A172 (cell line): ENCODE measurements at places on chromosomes 12 and 14. TPM values are rescaled to one million over a fixed set of nuclear protein-coding genes. Genes with fewer than 3 reads are reported as not detected.

DNA sequence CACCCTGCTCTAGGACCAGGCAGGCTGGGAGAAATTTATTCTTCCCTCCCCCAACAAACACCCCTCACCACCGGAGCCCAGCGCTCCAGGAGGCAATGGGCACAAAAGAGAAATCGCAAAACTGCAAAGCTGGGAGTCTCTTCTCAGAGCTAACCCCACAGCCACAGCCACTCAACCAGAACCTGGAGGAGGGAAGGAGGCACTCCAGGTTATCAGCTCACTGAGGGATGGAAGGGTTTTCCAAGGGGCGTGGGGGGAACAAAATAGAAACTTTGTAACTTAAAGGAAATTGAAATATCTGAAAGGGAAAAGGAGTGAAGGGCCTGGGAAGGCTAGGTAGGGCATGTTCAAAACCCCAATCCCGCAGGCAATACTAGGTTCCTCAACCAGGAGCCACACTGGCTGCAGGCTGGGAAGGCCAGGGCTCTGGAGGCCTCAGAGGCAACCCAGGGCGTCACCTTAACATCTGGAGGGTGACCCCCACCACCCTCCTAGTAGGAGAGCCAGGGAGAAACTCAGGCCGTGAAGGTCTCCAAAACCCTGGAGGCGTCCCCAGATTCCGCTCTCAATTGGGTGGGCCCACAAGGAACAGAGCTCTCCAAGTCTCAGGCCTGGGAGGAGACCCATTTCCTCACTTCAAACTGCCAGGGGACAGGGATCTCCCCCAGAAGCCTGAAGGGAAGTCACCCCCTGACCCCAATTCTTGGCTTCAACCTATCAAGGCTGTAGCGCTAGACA lies 3.2 kb downstream of the KDM2B start:
- no peak for DNase-seq

DNA sequence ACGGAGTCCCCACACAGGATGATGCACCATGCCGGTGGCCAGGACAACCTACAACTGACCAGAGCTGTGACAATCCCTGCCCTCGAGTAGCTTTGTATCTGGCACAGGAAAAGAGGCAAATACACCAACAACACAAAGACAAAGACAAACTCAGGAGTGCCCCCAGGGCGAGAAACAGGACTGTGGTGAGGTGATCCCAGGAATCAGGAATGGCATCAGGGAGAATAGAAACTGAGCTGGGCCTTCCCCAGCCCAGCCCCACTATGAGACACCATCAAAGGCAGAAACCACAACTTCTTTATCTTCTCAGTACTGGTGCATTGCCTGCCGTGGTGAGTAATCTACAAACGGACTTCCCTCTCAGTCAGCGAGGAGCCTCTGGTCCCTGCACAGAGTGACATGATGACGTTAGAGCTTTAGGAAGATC lies 157.7 kb downstream of the TTC7B start:
- peak; percentile 91 for DNase-seq

DNA sequence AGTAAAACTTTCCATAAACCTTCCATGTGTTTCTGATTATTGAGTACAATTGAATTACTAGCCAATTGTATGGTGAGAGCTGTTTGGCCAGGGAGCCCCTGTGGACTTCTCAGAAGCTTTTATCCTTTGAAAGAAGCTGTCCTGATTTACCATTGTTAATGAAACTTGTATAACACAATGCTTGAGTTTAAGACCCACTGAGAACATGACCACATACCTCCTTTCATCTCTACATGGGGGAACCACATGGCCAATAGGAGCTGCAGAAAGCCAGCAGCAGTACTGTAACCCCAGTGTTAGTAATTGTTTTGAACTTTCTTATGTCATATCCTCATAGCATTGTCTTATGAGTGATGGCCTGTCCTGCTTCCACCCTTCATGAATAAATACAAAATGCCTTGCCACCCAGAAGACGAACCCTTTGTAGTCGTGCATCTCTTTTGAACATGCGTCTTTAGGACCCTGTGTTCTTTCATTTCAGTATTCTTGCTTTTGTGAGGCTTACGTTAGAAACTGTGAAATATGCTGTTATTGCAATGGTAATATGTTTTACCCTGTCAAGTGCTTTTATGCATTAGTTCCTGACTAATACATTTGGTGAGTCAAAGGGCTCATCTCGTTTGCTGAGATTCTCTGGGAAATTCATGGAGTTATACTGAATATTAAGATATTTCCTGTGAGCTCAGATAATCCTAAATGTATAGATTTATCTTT lies 815.7 kb downstream of the NRXN3 start:
- no peak for DNase-seq

DNA sequence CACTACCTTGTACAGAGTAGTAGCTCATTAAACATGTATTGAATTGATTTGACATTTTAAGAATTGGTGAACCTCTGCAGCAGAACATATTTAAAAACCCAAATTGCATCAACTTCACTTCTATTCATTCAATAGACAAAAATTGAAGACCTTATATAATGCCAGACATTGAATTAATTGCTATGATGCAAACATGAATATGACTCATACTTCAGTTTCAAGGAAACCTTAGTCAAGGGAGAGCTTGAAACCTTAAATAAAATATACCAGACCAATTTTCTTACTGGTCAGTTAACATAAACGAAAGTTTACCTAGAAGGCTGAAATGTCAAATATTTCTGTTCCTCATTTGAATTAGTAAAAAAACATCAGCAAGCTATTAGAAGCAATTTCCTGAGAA lies 5.0 kb upstream of the MGAT4C start:
- no peak for DNase-seq

DNA sequence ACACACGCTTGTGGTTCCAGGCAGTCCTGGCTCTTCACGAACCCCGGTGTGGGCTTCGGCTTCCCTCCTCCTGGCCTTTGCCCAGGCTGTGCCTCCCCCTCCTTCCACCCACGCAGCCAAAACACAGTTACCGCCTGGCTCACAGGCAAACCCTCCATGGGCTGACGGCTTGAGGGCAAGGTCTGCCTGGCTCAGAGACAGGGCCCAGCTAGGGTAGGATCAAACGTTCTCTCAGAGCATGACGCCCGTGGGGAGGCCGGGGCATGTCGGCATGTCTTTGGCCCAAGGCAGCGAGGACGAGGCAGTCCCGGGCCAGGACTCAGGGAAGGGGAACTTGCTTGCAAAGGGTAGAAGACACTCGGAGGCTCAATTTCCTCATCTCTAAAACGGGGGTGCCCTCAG lies 2.1 kb downstream of the SLC25A47 start:
- no peak for DNase-seq

GRCh38 chr12:67885375-67886169 lies 103.7 kb upstream of the IFNG-AS1 start:
- DNase-seq = peak; percentile 78

DNA sequence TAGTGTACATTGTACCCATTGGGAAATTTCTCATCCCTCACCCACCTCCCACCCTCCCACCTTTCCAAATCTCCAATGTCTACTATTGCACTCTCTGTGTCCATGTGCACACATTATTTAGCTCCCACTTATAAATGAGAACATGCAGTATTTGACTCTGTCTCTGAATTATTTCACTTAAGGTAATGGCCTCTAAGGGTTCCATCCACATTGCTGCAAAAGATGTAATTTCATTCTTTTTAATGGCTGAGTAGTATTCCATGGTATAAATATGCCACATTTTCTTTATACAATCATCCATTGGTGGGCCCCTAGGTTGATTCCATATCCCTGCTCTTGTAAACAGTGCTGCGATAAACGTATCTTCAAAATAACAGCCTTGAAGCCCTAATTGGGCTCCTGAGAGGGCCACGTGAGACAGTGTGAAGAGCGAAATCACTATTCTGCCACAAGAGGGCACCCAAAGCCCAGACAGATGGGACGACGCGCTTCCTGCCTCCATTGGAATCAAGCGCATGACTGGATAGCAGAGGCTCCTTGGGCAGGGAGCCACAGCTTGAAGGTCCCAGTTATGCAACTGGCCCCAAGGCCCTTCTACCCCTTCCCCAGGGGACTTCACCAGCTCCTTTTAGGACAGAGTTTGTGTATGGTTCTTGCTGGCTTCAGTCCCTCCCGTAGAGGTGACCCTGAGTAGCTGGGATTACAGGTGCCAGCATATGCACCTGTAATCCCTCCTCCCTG lies 21.3 kb upstream of the CD27 start:
- peak; percentile 84 for DNase-seq

DNA sequence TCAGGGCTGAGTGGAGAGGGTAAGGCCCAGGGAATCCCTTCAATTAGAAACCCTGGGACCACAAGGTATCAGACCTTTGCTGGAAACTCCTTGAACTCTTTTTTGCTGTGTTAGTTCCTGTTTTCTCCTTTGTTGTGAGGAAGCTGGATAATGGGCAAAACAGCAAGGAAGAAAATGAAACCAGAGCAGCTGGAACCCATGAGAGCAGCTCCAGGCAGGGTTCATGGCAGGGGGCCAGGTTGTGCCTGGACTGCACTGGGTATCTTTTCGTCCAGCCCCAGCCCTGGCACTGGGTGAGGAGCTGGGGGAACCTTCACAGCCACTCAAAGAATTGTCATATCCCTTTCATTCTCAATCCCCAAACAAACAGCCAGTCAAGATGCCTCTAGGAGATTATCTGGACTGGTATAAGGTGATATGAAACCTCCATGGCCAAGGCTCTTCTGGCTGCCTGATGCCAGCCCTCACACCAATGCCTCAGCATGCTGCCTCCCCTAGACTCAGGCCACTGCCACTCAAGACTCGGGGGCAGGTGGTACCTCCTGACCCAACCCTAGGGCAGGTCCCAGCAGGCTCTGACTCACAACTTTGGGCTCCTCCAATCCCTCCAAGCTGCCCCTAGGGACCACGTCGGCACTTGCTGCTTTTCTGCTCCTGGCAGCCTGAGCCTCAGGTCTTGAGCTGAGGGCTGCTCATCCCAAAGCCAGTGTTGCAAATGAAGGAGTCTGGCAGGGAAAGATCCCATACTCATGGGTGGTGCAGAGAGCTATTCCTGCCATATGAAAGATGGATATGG lies 16.5 kb downstream of the FAM186B start:
- no peak for DNase-seq

- DNase-seq = peak; percentile 13
Measured at GRCh38 chr14:69715725-69716477, 51.0 kb upstream of the SRSF5 start.

DNA sequence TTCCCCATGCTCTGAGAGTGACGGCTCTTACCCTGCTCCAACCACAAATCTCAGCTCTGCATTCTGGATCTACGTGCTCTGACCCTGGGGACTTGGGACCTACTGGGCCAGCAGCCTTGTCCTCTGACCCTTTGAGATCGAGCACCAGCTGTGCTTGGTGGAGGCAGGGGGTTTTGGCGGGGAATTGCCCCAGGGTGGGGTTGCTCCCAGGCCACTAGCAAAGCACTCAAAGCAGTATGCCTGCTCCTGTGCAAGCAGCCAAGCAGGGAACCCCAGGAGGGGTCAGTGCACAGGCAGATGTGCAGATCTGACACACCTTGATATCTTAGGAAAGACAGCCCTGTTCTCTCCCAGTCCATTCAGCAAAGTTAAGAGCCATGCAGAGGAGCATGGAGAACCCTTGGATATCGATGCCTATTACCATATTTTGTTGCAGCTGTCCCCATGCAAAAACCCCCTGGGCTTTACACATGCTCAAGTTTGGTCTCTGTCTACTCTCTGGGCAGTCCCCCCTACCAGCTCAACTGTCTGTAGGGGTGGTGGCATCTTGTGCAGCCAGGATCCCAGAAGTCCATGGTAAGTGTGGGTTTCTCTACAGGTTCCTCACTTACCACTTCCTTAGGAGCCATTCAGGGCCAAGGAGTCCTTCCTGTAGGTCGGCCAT lies 319.0 kb downstream of the TMTC2 start:
- no peak for DNase-seq

- no peak for DNase-seq
Measured at GRCh38 chr14:73489481-73490175, 1.1 kb upstream of the RIOX1 start.

DNA sequence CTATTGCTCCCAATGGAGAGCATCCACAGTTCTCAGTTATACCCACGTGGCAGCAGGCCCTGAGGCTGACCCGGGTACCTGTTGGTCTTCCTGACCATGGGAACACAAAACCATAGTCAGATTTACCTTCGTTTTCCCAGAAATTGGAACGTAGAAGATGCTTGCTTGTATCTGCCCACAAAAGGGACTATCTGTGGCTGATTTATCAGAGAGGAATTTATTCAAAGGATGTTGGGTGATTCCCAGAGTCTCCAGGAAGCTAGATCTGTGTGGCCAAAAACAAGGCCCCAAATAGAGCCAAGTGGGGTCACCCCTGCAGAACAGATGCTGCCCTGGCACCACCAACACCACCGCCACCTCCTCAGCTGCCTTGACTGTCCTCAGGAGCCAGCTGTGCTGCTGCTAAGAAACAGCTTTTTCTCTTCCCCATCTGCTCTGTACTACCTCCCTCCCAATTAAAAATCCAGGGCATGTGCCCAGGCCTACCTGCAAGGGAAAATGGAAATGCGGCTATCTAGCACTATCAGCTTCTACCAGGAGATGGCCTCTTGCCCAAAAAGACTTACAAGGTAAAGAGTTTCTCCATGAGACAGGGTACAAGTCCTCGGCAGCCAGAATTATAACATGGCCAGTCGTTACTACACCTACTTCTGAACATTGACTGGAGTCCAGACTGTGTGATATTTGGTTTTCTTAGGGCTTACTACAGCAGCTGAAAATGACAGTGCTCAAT lies 128.6 kb upstream of the PLEKHG7 start:
- DNase-seq = peak; percentile 26

DNA sequence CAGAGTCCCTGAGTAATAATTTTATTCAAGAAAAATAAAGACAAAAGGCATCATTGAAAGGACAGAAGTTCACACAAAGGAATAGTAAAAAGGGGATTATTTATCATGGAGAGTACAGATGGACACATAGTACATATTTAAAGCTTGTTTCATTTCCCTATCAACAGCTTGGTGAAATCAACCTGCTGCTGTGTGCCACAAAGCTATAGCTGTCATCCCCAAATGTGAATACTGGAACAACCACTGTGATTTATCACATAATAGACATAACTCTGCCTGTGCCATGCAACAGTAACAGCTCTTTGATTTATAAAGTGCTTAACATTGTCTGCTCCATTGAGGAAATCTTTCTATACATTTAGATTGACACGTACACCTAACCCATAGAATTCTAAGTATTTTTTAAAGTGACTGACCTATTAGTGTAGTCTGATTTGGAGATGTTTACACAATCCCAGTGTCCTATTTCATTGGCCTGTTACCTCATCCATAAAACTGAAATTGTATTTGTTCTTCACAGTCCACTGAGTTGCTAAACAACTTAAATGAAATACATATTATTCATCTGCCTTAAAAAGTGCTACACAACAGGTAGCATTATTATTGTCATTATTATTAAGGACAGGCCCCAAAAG lies 3.3 kb downstream of the NEMF start:
- no peak for DNase-seq

Gene E2F7
- 22.5 TPM in 2 replicates for total RNA-seq

Gene ARMH4
- 3.1 and 4.0 TPM in 2 replicates for total RNA-seq

Gene PTHLH
- total RNA-seq = 0.41 and 3.1 TPM in 2 replicates

Gene CLEC2A
- total RNA-seq = not detected in 2 replicates

Gene AMIGO2
- total RNA-seq = 229 and 279 TPM in 2 replicates

Gene TTC9
- total RNA-seq = 1.1 and 1.4 TPM in 2 replicates

Gene ATG14
- 9.5 and 11.9 TPM in 2 replicates for total RNA-seq

Gene SERPINA9
- 0.34 TPM in 1 of 2 replicates, not detected in the other for total RNA-seq

Gene TUNAR
- total RNA-seq = not detected in 2 replicates

Gene PEBP1
- 325 and 341 TPM in 2 replicates for total RNA-seq

Gene NOVA1
- total RNA-seq = not detected in 2 replicates

Gene RBM19
- 13.0 and 15.1 TPM in 2 replicates for total RNA-seq
